Metanephros (tissue), 2 donors: ENCODE measurements at places on chromosomes 12 and 14. TPM values are rescaled to one million over a fixed set of nuclear protein-coding genes. Genes with fewer than 3 reads are reported as not detected.

INHBC gene
- total RNA-seq, result 0.41 TPM

FZD10 gene
- total RNA-seq, result 4.8 TPM

KRT3 gene
- not detected for total RNA-seq

RHEBL1 gene
- total RNA-seq, result 1.3 TPM
